ENCODE measurements at places on chromosomes 12 and 14. TPM values are rescaled to one million over a fixed set of nuclear protein-coding genes. Genes with fewer than 3 reads are reported as not detected.

- DNase-seq: no peak
Observed at GRCh38 chr12:102685841-102686240, 205.5 kb upstream of the IGF1 start.

DNA sequence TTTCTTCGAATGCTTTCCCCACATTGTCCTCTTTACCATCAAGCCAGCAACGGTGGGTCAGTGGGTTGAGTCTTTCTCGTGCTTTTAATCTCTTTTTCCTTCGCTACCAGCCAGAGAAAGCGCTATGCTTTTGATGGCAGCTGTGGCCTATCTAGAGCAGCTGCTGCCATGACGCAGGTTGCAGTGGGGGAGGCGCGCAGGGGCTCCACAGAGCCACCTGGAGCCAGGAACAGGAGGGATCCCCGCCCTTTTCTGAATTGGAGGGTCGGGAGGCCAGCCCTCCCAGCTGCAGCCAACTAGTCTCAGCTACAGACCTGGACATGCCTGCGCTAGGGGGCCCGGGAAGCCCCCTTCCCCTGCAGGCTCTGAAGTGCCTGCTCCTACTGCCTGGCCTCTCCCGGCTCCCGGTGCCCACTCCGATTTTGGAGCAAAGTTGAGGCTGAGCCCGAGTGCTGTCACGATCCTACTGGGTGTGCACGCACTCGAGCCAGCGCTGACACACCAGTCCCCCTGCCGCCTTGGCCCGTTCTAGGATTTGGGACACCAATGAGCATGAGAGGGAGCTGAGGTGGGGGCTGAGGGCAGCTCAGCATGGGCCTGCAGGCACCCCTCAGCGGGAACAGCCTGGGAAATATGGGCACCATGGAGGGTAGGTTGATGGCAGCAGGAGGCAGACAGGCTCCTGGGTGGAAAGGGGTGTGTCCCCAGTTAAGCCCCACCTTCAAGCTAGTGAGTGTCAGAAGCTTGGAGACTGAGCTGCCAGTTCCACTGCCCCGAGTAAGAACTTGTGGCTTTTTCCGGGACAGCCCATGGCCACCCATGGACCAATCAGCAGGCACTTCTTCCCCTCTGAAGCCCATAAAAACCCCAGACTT, 784.2 kb downstream of the SLC6A15 start:
- DNase-seq: no peak

GRCh38 chr12:104056419-104056972, 6.5 kb upstream of the GLT8D2 start:
- DNase-seq: no peak

- no peak for DNase-seq
Observed at GRCh38 chr12:6958609-6959057, 7.5 kb downstream of the PTPN6 start.

DNA sequence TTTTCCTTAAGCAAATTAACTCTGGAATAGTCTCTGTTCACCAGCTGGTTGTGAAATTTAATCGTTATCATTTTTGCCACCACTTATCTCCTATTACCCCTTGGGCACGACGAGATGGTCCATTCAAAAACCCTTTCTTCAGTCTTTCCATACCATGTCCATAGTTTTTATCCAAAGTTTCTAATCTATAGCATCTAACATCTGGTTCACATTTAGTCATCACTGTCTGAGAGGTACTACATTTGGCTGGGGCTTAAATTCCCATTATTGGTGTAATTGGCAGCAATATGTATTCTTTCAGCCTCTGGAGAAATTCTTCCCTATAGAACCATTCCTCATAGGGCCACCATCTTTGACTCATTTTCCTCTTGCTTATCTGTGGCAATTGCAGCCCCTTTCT, 163.5 kb downstream of the CCER1 start:
- DNase-seq: no peak

- DNase-seq: no peak
Observed at GRCh38 chr12:56040963-56041551, 661 bp upstream of the RPS26 start.

DNA sequence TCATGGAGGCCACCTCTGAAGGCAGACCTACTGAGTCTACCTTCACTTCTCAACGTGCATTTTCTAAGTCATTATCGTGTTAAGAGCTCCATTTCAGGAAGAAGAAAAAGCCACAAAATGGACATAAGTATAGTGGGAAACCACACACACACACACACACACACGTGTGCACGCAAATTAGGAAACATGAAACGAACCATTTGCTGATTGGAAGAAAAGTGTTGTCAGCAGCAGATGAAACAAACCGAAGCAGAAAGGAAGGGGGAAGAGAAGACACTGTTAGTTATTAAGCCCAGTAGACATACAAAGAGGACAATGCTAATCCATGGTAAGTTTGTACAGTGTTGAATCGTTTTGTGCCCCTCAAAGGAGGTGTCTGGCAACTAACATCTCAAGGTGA, 9.9 kb upstream of the VPS33A start:
- no peak for DNase-seq

- no peak for DNase-seq
Observed at GRCh38 chr12:34390171-34390841, 368.0 kb downstream of the ALG10 start.

GRCh38 chr12:76568130-76568529, 8.6 kb upstream of the OSBPL8 start:
- DNase-seq: no peak

GRCh38 chr14:69048456-69048855, 69.4 kb upstream of the ACTN1 start:
- no peak for DNase-seq

DNA sequence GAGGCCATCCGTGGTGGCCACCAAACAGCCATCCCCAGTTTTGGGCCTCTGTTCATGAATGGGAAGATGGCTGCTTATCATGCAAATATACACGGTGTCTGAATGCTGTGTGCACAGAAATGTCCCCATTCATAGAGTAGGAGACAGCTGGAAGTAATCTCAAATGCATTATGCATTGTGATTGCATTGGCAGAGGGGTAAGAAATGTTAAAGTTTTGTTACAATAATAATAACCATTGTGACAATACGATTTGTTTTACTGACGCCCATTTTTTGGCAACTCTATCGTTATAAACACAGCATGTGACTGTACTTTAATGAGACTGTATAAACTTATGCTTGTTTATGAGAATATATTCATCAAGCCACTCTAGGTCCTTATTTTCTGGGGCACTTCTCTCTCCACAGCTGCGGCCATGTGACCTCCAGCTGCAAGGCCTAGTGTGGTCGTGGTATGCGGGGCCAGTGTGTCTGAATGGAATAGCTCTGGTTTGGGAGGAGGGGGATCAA, 474.3 kb downstream of the VRK1 start:
- no peak for DNase-seq

DNA sequence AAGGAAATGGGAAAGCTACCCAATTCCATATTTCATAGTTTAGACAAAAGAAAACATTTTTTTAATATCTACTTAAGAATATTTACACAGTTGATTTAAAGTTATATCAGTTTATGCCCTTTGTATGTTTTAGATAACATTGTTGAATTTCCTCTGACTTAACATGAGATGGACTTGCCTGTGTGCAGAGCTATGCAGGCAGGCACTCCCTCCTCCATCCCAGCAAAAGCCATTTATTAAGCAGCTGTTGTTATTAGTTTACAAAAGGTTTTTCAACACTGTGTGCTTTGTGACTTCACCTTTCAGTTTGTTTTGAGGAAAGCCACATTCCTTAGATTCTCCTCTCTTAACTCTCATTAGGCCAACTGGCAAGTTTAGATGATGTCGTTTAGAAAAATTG, 337.5 kb upstream of the PDE3A start:
- no peak for DNase-seq

GRCh38 chr12:127582074-127582473, 684.9 kb upstream of the TMEM132C start:
- no peak for DNase-seq

- DNase-seq: no peak
Observed at GRCh38 chr14:37865719-37866549, 270.5 kb downstream of the TTC6 start.

GRCh38 chr12:110966081-110966760, 45.8 kb upstream of the MYL2 start:
- no peak for DNase-seq

- DNase-seq: no peak
Observed at GRCh38 chr12:71236133-71236660, 78.4 kb upstream of the TSPAN8 start.

DNA sequence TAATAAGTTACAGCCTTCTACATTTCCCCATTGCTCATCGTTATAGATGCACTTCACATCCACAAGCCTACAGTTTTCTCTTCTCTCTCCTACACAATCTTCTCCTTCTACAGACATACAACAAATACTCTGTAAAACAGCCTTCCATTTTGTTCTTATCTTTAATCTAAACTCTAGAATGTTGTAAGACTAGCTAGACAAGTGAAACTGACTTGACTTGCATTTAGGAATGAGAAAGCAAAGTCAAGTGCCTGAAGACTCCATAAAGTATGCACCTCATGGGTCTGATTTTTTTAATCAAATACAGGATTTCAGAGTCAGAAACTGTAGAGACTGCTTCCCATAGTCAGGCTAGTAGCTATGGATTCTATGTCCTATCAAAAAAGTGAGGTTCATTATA, 190.3 kb downstream of the KLHL28 start:
- DNase-seq: peak; percentile 37

Gene GAPDH
- total RNA-seq: 1,141 TPM

Gene RCOR1
- total RNA-seq: 32.8 TPM

Gene NFATC4
- 41.8 TPM for total RNA-seq

Gene RAD51B
- total RNA-seq: 92.9 TPM

Gene FOXN4
- not detected for total RNA-seq

Gene DPY19L2
- 54.2 TPM for total RNA-seq

Gene ANKRD33
- not detected for total RNA-seq

Gene TRHDE
- total RNA-seq: 21.4 TPM
